ENCODE measurements at places on chromosomes 2 and 18. TPM values are rescaled to one million over a fixed set of nuclear protein-coding genes. Genes with fewer than 3 reads are reported as not detected.

ARHGAP28 gene
- 3.9 TPM for total RNA-seq

DNA sequence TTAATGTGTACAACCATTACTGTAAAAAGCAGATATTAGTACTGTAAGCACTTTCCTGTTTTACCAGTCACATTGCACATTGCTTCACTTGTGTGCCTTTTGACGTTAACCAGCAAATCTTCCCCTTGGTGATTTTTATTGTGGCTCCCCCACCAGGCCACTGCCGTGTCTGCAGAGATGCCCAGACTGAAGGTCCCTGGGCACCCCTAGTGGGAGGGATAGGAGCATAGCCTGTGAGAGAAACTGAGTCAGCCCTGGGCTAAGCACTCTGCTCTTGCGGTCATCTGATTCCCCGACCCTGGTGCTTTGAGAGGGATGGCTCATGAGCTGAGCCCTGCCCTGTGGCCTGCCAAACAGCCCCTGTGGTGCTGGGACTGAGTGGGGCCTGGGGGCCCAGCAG lies 73.4 kb downstream of the INPP4A start:
- no peak for DNase-seq

CCDC138 gene
- total RNA-seq = 4.0 TPM

- no peak for DNase-seq
Measured at GRCh38 chr2:146079216-146079615, 1559.3 kb upstream of the ZEB2 start.

DNA sequence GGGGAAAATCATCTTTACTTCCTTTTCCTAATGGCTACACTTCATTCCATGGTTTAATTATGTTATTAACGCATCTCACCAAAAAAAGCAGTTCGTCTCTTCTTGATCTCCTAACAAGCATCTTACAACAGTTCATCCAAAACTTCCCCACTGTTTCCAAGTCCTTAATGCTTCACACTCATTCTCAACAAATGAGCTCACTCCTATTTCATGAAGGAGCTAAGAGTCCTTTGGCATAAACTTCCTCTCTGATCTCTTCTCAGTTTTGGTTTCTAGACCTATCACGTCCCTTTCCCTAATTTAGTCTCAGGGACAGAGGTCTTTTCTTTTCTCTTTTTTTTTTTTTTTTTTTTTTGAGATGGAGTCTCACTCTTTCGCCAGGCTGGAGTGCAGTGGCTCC lies 205.9 kb upstream of the SLC39A10 start:
- DNase-seq = no peak

HRH4 gene
- total RNA-seq = not detected

NABP1 gene
- 9.4 TPM for total RNA-seq

GAREM1 gene
- total RNA-seq = 46.8 TPM

DNA sequence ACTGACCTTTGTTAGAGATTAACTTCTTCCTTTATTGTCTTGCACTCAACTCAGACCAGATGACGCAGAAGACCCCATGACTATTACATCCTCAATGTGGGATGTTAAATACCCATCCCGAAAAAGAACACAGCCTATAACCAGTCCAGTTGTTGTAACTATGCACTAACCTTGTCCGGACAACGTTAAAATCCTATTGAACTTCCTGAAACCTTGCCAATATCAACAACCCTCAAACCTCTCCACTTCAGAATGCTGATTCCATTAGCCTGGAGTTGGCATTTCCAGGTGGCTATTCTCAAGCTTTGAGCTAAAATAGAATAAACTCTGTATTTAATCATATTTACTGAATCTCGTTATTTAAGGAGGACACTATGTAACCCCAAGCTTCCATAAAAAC lies 13.6 kb downstream of the NMS start:
- DNase-seq = no peak

RTKN gene
- total RNA-seq = 51.5 TPM

DNA sequence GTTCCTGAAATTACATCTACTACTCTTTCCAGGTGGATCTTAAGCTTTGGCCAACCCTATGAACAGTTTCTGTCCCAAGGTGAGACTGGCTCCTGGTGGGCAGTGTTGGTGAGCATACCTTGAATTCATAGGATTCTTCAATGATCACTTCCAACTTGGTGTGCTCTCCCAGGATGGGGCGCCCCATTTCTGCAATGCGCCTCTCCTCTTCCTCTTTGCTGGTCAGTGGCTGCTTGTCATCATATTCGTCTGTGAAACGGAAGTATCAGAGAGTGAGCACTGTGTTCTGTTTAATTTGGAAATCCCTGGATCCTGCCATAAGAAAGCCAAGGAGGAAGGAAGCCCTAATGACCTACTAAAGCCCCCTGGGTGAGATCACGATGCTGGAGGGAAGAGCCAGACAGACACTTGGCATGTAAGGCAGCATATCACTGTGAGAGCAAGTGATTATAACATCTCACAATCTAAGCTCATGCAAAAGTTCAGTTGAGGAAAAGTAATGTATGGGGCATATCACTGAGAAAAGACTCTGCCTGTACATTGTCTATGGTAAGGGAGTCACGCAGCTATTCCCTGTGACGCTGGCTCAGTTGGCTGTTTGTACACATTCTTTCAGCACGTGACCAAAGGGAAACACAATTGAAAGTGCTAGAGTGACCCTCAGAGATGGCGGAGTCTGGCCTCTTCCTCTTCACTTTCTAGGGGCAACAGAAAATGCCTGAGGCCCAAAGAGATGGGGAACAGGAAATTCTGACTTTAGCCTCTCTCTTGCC lies 287.0 kb downstream of the SLC8A1 start:
- no peak for DNase-seq

KLHL41 gene
- 0.13 TPM for total RNA-seq

- no peak for DNase-seq
Measured at GRCh38 chr2:12014088-12014960, 267.9 kb downstream of the LPIN1 start.

TUBA3D gene
- 0.89 TPM for total RNA-seq

GRCh38 chr18:31498574-31499524 lies 872 bp downstream of the DSG2 start:
- DNase-seq = no peak

DNA sequence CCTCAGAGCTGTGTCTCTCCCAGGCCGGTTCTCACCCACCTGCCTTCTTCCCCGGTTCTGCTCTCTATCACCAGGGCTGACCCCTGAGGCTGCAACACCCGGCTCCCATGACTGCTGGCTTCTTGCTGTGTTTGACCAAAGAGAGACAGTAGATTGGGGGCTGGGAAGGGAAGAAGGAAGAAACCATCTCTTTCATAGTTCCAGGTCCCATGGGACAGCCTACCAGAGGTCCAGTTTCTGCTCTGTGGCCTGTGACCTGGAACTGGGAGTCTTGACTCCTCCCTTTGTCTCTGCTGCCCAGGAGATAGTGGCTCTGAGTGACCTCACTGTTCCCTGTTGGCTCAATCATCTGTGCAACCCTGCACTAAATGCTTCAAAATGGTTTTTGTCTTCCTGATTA lies 38.1 kb downstream of the ALPK2 start:
- no peak for DNase-seq

- DNase-seq = no peak
Measured at GRCh38 chr2:160006475-160006874, 55.9 kb downstream of the PLA2R1 start.

PER2 gene
- 82.3 TPM for total RNA-seq

- no peak for DNase-seq
Measured at GRCh38 chr2:235171550-235172031, 219.8 kb downstream of the SH3BP4 start.

DNA sequence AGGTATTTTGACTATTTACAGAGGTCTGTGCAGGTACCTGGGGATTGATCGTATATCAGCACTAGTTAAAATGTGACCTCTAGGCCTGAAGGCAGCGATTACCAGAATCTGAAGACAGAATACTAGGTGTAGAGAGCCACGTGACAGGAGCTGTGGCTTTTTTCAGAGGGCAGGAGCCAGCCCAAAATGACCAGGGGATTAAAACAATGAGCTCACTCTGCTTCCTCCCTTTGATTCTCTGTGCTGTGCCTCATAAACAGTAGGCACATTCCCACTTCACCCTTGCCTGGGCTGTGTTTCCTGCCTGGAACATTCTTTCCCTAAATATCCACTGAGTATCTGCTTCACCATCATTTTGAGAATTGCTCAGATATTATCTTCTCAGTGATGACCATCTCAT lies 15.2 kb downstream of the ITGAV start:
- DNase-seq = no peak

GRCh38 chr2:26720322-26721114 lies 28.0 kb downstream of the KCNK3 start:
- DNase-seq = no peak

EPC2 gene
- total RNA-seq = 25.3 TPM

DNA sequence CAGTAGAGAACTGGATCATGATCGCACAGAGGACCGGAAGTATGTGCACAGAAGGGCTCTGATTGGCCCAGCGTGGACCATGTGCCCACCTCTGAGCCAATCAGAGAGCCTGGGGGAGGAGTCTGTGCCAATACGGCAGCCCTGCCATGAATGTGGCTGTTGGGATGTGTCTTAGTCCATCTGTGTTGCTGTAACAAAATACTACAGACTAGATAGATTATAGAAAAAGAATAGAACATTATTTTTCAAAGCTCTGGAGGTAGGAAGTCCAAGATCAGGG lies 132.0 kb downstream of the NDUFA10 start:
- peak; percentile 39 for DNase-seq

DNA sequence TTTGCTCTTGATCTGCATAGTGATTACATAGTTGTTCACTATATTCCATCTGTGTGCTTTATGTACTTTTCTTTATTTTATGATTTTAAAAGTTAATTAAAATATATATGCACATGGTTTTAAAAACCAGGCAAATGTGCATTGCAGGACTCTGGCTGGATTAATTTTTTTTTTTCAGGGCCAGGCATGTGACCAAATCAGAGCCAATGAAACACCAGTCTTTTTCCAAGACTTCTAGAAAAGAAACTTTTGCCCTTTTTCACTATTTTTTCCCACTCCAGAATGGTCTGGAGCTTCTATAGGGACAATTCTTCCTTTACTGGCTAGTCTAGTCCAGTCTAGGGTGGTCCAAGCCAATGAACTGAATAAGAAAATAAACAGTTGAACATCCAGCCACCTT lies 198.1 kb upstream of the FBXO11 start:
- DNase-seq = no peak

DNA sequence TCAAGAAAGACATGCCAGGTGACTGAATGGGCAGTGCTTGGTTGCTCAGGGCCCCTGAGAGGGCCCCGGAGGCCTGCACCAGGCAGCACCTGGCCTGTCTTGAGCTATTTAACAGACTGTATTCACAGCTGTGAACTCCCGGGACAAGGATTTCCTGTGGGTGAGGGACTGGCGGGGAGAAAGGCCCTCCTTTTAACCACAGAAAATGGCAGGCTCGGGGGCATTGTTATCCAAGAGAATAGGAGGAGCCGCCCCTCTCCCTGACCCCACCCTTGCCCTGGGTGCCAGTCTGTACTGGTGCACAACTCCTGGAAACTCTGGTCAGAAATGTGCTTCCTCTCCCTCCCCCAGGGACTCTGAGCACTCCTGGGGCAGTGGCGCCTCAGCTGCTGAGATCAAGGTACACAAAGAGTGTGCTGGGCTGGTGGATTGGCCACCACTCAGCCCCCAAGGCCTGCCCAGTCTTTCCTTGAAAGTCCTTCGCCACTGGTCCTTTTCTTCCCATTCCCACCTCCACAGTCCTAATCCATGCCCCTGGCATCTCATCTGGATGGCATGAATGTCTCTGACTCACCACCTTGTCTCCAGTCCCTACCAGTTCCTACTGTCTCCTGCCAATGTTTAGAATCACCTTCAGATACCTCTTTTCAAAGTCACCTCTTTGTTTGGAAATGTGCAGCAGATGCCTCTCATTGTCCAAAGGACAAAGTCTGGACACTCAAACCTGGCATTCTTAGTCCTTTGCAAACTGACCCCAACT lies 19.6 kb upstream of the EPAS1 start:
- no peak for DNase-seq

DNA sequence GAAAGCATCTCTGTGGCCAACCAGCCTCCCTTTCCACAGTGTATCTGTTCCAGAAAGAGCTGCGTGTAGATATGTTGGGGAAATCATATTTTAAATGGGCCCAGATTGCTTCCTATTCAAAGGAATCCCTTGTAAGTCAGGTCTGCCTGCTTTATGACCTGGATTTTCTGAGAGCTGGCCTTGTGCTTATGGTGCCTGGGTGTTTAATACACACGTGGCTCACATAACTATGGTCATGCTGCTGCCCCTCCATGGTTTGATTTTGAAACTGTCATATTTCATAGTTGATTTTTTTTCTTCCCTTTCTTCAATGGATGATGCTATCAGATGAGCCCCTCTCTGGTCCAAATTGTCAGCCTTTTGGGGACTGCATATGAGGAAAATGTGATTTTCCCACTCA lies 111.5 kb upstream of the CNGA3 start:
- DNase-seq = no peak

GRCh38 chr2:154709215-154709614 lies 10.7 kb downstream of the KCNJ3 start:
- no peak for DNase-seq

DNA sequence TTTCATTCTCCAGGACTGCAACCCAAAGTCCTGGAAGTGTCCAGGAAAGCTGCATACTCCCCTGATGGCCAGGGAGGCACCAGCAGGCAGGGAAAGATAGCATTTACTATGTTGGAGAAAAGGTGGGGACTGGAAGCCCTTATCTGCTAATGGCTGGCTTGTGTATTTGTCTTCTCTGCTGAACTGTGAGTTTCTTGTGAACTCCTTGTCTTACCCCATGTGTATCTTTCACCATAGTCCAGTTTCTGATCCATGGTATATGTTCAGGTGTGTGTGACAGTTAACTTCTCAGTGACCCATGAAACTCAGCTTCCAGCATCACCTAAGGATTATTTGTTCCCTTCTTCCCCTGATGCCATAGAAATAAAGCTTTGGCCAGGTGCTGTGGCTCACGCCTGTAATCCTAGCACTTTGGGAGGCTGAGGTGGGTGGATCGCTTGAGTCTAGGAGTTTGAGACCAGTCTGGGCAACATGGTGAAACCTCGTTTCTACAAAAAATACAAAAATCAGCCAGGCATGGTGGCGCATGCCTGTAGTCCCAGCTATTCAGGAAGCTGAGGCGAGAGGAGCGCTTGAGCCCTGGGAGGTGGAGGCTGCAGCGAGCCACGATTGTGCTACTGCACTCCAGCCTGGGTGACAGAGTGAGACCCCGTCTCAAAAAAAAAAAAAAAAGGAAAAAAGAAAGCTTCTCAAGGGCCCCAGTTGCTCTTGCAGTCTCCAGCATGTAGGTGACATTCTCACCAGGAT lies 112.8 kb upstream of the MAP4K3 start:
- no peak for DNase-seq

DNA sequence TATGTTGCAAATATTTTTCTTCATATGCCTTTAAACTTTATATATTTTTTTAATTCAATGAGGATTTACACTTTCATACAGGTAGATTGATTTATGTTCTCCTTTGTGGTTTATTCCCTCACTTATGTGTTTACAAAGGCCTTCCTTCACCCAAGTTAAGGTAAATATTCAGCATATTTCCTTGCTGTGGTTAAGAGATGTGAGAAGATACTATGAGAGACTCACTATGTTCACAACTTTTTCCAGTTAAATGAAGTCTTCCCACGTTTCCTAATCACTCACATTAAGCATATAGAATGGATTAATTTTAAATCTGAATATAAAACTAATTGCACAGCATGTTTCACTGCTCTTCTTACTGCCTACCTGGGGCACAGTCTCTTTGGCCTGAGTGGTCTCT lies 597 bp downstream of the PECR start:
- DNase-seq = no peak

- no peak for DNase-seq
Measured at GRCh38 chr2:191539068-191539467, 138.9 kb upstream of the NABP1 start.

MGAT4A gene
- 7.3 TPM for total RNA-seq

GRCh38 chr2:101442042-101442666 lies 32.8 kb downstream of the RFX8 start:
- DNase-seq = no peak

KIF5C gene
- total RNA-seq = 1.9 TPM
